NCI-H1930 (cell line): ENCODE measurements at places on chromosomes 7 and 10.

DNA sequence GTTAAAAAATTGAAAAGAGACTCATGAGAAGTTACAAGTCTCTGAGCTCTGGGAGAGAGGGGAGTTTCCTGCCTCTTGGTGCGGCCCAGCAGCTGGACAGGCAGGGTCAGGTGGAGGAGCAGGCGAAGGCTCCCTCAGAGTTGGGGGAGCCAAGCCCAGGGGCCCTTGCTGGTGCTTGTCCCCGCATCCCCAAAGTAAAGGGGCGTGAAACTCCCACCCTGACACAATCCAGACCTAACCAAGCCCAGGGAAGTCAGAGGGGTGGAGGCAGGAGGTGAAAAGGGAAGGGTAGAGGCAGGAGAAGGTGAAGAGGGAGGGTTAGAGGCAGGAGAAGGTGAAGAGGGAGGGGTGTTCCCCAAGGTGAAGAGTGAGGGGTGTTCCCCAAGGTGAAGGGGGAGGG lies 322.8 kb downstream of the GLRX3 start:
- DNase-seq: no peak

DNA sequence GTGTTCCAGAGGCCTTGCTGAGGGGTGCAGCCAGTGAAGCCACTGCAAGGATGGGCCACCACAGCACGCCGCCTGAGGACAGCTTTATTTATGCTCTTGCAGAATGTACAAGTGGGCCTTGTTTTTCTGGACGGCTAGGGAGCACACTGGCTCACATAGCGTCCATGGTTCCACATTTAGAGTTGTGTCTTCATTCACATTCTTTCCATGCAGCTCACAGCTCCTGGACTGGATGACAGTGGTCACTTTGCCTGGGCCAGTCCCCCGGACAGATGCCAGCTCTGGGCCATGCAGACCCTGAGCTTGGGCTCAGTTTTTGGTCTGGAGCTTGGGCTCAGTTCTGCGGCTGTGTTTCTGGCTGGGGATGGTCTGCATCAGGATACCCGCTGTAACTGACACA lies 2.6 kb upstream of the C10orf71 start:
- DNase-seq: no peak

GRCh38 chr7:55214707-55215106 lies 150.4 kb upstream of the LANCL2 start:
- DNase-seq: no peak

GRCh38 chr10:71795248-71795647 lies 21.9 kb upstream of the VSIR start:
- no peak for DNase-seq

- no peak for DNase-seq
Observed at GRCh38 chr10:3480281-3480989, 304.6 kb downstream of the KLF6 start.

GRCh38 chr10:117074621-117075020 lies 63.4 kb downstream of the VAX1 start:
- DNase-seq: no peak

DNA sequence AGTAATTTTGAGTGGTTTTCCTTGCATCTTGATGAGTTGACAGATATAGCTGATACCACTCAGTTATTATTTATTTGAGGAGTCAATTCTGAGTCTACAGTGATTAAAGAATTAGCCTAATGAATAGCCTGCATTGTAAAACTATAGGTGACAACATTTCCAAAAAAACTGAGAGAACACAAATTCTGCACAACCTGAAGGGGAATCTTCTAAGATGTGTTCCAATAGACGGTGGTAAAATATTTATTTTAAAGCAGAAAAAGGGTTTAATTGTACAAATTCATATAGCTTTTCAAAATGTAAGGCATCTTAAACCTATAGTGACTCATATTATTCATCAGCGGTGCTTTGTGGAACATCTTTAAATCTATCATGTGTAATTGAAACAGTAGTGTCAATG lies 200.4 kb downstream of the RNLS start:
- no peak for DNase-seq

DNA sequence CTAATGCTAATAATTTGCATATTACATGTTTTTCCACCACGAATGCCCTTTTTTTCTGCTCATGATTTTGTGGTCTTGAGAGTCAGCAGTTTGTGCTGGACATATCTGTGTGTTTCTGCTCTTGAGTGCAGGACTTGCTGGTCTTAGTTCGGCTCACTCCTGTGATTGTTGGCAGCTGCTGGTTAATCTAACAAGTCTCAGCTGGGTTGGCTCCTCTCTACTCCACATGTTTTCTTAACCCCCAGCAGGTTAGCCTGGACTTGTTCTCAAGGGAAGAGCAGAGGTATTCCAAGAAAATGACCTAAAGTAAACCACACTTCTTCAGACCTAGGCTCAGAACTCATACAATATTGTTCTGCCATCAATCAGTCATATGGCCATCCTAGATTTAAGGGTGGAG lies 1238.9 kb downstream of the XPNPEP1 start:
- no peak for DNase-seq

- DNase-seq: no peak
Observed at GRCh38 chr10:44045020-44045419, 339.9 kb downstream of the CXCL12 start.

DNA sequence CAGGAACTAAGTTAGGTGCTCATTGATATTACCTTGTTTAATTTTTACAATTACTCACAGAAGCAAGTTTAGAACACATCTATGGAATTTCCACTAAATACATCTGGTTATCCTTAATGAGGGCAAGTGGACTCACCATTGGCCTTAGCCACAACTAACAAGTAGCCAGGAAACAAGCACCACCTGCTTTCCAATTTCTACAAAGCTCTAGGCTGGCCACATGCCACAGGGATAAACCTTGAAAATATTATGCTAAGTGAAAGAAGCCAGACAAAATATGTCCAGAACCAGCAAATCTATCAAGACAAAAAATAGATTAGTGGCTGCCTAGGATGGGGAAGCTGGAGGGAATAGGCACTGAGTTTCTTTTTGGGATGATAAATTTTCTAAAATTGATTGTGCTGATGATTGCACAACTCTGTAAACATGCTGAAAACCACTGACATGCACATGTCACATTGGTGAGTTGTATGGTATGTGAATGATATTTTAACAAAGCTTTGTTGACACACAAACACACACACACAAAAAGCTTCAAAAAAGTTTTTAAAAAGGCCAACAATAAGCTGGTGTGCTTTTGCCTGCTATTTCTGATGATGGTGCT lies 179.4 kb downstream of the CPEB3 start:
- DNase-seq: peak; percentile 59

- peak; percentile 20 for DNase-seq
Observed at GRCh38 chr7:108335269-108335918, 120.8 kb downstream of the NRCAM start.

GRCh38 chr10:111590703-111591102 lies 513.9 kb downstream of the ADRA2A start:
- no peak for DNase-seq

DNA sequence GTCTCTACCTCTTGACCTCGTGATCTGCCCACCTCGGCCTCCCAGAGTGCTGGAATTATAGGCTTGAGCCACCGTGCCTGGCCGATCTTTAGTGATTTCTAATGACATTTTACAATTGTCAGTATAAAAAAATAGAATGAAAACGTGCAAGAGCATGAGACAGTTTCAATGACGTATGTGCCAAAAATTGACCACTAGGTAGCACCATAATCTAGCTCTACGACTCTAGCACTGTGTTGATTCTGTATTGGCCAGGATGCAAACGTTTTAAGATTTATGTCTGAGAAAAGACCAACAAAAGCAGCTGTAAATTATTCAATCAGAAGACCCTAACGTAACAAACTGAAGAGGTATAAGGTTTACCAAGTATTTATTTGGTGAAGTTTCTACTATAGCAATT lies 25.4 kb upstream of the EXOC6 start:
- no peak for DNase-seq
